ENCODE measurements at places on chromosomes 6 and 20.

DNA sequence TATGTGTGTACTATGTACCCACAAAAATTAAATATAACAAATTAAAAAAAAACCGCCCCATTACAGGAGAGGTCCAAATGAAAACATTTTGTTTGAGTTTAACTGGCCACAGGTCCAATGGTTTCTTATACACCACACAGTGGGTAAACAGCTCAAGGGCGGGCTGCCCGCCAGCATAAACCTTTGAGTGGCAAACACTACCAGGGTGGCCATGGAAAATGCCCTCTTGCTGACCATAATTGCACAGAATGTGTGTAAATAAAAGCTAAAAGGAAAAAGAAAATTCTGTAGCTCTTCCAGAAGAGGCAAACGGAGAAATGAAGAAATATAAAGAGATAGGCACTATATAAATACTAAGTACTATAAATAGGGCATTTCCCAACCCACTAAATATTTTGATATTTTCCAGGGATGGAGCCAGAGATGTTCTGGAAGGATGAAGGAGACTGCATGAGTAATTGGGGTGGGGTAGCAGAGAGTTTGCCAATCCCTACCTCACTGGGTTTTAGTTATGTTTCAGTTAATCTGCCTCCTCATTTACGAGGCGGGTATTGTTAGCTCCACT lies 1.1 kb upstream of the CDC5L start:
- no peak for DNase-seq

DNA sequence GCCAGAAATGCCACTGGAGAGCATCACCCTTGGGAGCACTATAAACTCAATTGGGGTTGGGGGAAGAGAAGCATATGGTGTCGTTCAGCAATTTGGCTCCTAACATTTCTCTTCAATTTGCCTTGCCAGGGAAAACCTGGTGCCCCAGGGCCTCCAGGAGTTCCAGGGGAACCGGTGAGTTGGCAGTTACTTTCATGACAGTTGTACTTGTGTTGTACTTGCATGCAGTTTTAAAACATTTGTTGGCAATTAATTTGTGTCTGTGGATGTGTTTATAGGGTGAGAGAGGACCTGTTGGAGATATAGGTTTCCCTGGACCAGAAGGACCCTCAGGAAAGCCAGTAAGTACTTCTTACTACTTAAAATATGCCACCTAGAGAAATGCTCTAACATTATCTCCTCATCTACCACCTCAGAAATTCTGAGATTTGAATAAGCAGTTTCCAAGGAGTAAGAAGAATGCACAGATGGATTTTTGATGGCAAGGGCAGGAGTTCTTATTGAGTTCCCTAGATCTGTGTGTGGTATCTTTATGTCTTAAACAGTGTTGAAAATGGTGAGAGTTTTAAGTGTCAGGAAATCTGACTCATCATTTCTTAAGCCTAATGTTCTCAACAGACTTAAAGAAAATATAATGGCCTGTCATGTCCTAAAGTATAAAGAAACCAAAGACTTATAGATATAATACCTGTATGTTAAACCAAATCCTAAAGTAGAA lies 122.5 kb downstream of the COL9A1 start:
- DNase-seq = no peak

DNA sequence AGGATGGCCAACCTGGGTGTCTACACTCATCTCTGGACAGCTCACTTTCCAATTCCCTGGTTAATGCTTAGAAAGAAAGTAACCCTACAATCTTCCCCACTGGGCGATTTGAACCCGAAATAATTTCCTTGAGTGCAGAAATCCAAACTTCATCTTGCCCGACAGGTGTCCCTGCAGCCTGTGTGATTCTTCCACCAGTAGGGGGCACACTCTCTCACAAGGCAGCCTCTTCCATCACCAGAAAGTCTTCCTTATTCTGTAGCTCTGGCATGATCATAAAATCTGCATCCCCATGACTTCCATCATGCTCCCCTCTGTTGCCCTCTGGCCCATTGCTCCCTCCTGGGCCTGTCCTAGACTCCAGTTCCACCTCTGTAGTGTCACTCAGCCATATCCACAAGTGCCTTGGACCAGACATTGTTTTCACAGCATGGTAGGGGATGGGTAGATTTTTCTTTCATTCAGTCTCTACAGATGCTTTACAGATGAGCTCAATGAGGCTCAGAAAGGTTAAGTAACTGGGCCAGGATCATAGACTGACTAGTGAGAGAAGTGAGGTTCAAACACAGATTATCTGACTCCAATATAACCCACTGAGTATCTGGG lies 170.4 kb upstream of the SPTLC3 start:
- no peak for DNase-seq

DNA sequence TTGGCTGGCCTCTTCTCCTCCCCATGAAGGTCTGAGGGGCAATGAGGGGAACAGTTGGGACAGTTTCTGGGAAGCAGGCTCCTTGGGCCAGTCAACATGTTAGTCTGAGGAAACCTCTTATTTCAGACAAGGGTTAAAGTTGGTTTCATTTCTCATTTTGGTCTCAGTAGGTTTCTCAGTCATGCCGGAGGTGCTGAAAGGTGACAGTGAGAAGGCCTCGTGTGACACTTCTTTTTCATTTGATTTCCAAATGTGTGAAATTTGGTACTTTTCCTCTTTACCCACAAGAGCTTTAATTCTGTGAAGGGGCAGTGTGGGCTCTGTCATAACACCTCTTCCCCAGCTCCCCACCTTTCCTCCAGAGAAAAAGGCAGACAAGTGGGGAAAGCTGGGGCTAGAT lies 7.5 kb upstream of the GLP1R start:
- no peak for DNase-seq

DNA sequence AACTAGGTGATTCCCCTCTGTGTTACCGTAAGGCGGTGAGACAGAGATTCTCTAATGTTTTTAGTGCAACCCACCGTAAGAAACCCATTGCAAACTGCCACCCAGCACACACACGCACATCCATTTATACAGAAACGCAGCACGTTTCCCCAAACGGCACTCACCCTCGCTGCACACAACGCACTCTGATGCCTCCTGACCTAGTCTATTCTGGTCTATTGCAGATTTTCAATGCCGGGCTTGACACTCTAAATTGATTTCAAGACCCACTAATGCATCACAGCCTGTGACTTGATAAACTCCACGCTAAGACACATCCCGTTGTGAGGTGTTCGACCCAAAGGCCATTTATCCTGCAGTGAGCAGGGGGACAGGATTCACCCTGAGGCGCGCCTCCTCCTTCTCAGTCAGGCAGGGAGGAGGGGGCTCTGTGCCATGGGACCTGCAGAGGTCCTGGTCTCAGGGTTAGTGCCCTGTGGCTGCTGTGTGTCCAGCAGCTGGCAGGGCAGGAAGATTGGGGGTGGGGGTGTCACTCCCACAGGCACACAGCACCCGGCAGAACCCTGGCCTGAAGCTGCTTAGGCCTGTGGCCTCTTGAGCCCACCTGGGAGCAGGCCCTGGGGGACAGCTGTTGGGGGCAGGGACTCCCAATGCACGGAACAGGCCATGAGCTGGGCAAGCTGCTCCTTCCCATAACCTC lies 335.6 kb downstream of the PREX1 start:
- no peak for DNase-seq

DNA sequence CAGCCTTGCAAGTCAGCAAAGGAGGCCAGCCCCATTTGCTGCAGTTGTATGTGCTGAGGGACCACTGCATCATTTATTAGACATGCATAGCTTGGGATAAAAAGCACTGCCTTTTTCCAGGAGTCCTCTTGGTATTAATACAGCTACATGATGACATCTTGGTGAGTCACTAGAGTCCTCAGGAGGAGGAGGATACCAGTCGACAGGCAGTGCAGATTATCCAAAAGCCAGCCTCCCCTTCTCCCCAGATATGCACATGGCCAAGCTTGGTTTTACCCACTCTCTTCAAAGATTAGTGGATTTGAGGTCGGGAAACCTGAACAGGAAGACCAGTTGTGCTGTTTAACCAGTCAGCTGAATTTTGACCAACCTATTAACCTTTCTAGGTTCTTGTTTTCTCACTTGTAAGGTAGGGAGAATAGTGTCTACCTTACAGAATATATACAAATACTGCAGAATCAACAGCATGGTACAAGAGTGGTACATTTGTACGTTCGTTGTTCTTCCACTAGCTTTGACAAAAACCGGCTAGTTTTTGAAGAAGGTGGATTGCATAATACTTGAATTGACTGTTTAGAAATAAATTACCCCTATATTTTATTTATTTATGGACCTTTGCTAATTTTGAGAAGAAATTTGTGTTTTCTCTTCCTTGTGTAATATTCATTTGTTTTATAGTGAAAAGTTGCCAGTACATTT lies 31.9 kb downstream of the VAPB start:
- no peak for DNase-seq

DNA sequence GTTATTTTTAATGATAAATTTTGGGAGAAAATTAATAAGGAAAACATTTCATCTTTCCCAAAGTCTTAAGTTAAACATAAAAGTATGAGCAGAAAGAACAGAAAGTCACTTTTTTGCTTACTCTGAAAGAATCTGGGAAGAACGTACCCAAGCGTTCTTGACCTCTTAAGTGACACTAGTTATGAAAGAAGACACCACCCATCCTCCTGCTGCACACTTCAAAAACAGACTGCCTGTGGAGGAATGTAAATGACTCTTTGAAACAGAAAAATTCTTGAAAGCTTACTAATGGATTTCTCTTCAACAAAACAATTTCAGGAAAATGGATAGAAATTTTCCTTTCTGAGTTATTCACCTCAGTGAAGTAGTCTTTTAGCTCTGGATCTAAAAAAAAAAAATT lies 227.7 kb downstream of the MEI4 start:
- DNase-seq = no peak

DNA sequence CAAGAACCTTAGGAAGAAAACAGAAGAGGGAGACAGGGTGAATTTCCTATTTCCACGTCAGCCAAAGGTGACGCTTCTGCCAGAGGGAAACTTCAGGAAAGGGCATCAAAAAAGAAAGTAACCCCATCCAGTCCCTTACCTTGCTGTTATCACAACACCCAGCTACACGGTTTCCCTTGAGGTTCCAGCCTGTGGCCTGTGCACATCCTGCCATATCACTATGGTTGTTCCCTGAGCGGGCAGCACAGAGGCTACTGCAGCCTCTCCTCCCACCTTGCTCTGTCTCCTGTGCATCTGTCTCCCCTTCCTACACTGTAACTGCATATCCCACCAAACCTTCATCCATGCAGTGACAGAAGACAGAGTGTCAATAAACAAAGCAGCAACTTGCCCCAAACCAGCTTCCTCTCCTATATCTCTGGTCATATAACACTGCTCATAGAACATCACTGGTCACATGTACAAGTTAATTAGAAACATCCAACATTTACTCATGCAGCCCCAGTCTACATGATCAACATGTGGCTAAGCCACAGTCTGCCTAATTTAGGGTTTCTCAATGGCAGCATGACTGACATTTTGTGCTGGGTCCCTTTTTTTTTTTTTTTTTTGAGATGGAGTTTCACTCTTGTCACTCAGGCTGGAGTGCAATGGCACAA lies 54.7 kb downstream of the GFOD1 start:
- DNase-seq = no peak

- no peak for DNase-seq
Observed at GRCh38 chr6:126944512-126944911, 174.0 kb upstream of the RSPO3 start.

DNA sequence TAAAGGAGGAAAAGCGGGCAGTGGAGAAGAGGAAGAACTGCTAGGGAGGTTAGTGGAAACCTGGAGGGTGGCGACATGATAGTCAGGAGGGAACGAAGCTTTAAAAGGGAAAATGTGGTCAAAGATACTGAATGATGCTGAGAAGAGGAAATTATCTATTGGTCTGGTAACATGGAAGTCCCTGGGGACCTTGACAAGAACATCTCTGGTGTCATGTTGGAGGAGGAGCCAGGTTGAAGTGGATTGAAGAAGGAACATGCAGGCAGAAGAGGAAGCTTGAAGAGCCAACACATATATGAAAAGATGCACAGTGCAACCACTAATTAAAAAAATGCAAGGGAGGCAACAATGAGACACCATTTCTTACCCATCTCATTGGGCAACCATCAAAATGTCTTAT lies 251.9 kb upstream of the RNF24 start:
- DNase-seq = no peak

DNA sequence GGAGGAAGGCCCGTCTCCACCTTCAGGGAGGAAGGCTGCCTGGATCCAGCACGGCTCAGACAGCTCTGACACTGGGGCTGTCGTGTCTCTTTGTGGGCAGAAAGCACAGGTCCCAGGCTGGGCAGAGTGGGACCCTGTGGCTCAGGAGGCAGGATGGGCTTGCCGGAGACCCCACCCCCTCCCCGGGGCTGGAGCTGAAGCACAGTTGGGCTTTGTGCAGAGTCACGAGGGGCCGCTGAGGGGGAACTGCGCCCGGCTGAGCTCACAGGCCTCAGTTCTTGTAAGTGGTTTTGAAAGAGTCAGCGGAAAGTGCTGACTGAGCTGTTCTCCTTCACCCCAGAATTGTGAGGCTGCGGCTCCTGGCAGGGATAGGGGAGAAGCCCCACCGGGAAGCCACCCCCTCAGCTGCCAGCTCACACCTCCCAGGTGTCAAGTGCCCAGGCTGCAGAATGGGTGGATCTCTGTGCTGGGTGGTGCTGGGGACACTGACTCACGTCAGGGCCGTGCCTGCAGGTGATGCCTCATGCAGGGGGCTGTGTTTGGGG lies 145.5 kb upstream of the RNF24 start:
- no peak for DNase-seq

- DNase-seq = no peak
Observed at GRCh38 chr6:75317503-75318206, 33.1 kb upstream of the TMEM30A start.
